ENCODE measurements at places on chromosomes 13 and 19.
A peak's percentile ranks its signal among the peaks of the same experiment; 100 is the strongest.

- no peak for DNase-seq
Observed at GRCh38 chr19:35246466-35247092, 2.2 kb upstream of the LSR start.

GRCh38 chr19:21434967-21435544 lies 38.1 kb downstream of the ZNF493 start:
- DNase-seq = no peak

- DNase-seq = no peak
Observed at GRCh38 chr13:110641055-110642015, 26.0 kb downstream of the NAXD start.

DNA sequence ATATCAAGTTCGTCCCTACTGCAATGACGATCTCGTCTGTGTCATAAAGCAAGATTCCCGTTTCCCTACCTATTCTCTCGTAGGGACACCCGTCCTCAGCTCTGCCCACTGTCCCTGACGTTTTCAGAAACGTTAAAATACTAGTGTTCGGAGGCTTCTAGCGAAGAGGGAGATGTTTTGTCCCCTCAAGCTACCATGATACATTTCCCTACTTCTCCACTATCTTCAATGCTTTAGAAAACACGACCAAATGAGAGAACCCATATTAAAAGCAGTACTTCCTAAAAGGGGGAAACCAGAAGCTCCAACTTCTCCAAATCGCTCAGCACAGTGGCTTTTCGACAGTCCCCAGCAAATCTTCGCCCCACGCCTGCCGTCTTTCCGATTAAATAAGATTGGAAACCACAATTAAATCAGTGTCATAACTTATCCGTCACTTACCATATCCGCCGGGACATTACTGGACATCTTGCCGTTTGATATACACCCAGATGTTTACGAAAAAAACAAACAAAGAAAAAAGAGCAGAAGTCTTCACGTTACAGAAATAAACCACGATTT lies 1.3 kb downstream of the UBL3 start:
- no peak for DNase-seq

DNA sequence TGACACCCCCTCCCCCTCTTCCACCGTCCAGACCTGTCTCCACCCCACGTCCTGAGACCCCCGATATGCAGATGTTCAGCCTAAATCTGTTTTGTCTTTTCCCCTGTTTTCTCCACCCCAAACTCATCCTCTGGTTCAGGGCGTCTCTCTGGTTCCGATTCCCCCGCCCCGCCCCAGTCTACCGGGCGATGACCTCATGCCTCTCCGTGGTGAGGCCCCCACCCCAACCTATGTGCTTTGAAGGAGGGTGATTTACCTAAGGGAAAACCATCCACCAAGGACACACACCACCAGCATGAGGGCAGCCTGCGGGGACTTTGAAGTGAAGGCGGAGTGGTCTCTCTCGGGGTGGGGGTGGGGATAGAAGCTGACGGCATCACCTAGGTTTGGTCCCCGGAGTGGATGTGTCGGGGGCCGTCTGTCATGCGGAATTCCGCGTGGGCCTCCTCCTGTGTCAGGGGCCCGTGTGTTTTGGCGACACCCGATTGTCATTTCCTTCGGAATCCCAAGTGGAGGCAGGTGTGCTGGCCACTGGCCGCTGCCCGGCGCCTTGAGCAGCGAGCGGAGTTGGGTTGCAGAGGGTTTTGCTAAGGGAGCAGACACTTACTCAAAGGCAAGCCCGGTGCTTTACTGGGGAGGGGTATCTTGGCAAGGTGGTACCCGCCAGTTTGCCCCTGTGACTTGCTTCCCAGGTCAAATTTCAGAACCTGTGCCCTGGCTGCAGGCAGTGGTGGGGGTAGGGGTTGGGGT lies 1.4 kb downstream of the FZR1 start:
- peak; percentile 22 for DNase-seq

DNA sequence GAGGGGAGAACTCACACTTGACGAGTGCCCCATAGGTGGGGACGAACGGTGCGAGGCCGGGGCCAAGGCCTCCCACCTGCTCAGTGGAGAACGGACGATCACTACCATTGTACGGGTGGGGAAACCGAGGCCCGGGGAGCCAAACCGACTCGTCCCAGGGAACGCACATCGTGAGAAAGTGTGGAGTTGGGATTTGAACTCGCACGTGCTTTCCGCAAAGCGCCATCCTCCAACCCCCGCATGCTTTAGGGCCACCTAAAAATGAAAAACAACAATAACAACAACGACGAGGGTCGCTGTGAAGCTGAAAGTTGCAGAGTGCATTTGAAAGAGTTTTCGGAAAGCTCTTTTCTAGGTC lies 458 bp downstream of the ARHGEF1 start:
- DNase-seq = no peak

- DNase-seq = peak; percentile 40
Observed at GRCh38 chr13:29594303-29594709, 1.2 kb downstream of the SLC7A1 start.

DNA sequence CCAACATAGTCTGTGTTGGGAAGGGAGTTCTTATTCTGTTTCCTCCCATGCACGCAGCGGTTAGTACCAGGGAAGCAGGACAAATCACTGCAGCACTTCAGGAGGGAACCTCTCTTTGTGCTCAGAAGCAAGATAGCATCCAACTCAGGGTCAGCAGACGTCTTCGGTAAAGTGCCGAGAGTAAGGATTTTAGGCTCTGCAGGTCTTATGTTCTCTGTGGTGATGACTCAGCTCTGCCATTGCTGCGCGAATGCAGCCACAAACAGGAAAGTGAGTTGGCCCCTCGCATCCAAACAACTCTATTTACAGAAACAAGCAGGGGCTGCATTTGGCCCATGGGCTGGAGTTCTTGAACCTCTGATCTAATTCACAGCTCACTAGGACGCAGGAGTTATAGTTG lies 122.1 kb upstream of the SPATA13 start:
- DNase-seq = no peak

GRCh38 chr13:50090211-50090610 lies 75.0 kb downstream of the KCNRG start:
- DNase-seq = no peak

DNA sequence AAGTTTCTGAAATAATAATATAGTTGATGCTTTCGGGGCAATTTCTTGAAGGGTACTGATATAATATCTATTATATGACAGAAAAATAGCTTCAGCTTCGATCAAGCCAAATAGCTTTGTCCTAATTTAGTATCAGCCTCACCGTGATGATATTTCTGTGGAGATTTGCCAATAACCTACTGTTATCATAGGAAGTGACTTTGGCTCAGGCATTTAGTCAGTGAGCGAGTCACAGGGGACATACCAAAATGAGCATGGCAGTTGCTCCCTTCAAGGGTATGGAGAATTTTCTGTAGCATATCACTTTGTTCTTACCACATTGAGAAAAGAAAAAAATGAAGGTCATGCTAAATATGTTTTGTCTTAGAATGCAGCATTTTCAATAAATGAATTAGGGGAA lies 767.6 kb upstream of the SLITRK1 start:
- DNase-seq = no peak

- DNase-seq = no peak
Observed at GRCh38 chr13:110266983-110267382, 40.0 kb downstream of the COL4A1 start.

DNA sequence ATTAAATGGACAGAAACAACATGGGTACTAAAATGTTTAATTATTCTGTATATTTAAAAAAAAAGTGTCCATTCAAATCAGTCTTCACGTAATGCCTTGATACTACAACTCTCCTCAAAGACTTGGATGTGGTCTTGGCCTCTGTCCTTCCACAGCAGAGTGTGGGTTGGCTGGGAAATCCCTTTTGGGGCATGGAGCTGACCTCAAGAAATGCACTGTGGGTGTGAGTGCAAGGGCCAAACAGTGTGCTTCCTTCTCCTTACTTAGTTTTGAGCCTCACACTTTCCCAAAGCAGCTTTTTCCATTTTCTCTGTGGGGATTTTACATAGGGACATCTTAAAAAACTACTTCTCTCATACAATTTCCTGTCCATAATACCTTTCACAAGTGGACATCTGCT lies 607.4 kb downstream of the EFNB2 start:
- DNase-seq = no peak

GRCh38 chr13:66410314-66410713 lies 819.8 kb downstream of the PCDH9 start:
- no peak for DNase-seq

GRCh38 chr13:78198419-78198818 lies 279.8 kb upstream of the EDNRB start:
- no peak for DNase-seq

- no peak for DNase-seq
Observed at GRCh38 chr19:56106397-56106849, 14.7 kb downstream of the ZNF787 start.

GRCh38 chr19:30207357-30207756 lies 164.8 kb upstream of the ZNF536 start:
- no peak for DNase-seq

DNA sequence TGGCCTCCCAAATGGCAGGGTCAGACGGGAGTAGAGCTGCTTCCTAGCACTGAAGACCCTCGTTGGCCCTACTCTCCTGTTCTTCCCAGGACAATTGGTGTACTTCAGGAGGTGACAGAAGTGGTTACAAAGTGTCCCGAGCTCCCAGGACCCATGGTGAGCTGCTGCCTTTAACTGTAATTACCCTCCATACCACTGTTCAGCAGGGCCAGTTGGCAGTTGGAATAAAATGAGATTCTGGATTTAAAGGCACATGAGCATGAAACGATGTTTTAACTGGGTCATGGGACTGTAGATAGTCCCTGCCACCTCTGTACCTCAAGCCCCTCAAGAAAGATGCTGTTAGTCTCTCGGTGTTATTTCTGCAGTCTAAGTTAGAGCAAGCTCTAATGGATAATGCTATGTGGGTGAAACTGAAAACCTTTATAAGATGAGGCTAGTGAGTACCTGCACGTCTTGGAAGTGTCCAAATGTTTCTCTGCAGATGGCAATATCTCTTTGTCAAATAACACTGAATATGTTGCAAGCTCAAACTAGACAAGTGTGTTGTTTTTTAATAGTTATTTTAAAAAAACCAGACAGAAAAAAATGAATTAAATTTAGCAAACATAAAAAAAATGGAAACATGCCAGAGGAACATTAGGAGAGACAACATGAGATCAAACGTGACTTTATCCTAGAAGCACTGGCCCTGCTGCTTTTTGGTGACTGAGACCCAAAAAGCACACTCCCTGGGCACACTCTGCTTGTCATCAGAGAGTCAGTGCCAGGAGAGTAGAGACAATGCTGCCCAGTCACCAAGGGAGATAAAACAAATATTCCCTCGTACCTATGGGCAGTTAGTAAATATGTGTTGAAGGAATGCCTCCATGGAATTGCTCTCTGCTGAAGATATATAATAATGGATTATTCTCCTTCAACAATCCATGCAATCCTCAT lies 266.3 kb downstream of the LMO7 start:
- no peak for DNase-seq

GRCh38 chr13:110838867-110839538 lies 75.9 kb downstream of the ANKRD10 start:
- no peak for DNase-seq

- DNase-seq = no peak
Observed at GRCh38 chr13:113734826-113735125, 24.2 kb upstream of the TMEM255B start.

DNA sequence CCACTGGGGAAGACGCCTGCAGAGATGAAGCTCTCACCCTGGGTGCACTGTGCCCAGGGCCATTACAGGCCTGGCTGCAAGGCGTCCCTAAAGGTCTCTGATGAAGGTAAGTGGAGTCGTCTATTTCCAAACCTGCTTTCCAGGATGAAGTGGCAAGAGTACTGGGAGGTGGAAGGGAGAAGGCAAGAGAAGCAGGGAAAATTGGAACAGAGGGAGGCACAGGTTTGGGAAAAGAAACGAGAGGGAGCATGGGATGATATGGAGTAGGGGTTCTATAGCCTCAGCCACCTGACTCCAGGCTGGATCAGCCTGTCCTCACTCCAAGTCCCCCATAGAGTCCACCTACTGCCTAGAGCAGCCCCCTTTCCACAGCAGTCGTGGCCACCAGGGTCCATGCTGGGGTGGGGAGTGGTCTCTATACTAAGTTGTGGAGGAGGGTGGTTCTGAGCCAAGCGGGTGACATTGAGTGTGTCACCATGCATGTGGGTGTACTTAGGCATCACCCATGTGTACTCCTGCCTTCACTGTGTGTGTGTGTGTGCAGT lies at the start of gene OR10H5:
TSS of gene OR10H5 (plus strand) at position 51 of the 545 bp plus-strand sequence. CDS start 6,388 bp downstream, outside the sequence.
- DNase-seq = no peak

DNA sequence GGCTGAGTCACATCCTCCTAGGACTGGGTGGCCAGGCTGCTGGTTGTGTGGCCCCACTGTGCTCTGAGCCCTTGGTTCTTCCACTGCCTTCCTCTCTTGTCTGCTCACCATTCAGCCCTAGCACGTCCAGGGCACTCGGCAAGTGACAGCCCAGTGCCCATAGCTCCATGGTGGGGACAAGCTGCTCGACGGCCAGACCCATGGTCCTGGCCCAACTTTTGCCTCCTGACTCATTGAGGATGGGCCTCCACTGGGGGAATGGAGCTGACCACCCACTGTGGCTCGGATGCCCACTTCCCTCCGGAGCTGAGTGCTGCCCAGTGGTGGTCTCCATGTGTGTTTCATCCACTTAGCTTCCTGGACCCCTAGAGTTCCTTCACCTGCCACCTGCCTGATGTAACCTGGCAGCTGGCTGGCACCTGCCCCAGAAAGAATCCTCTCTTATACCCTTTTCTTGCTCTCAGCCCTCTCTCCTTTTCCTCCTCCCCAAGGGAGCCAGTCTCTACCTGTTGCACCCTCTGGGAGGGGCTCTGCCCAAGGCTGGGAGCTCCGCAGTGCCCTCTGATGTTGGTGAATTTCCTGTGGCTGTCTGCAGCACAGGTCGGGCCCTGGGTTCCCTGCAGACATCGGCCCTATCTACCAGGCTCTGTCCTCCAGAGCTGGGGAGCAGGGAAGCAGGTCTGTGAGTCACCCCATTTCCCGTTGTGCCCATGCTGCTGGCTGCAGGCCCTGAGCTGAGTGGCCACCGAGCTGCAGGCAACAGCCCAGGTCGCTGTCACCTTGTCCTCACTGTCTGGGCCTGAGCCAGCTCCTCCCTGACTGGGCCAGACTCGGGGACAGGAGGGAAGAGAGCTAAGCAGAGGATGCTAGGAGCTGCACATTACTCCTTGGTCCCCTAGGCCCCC lies 7.4 kb downstream of the CHST8 start:
- DNase-seq = no peak

GRCh38 chr19:50486823-50487515 lies 10.3 kb upstream of the GARIN5A start:
- DNase-seq = peak; percentile 68

DNA sequence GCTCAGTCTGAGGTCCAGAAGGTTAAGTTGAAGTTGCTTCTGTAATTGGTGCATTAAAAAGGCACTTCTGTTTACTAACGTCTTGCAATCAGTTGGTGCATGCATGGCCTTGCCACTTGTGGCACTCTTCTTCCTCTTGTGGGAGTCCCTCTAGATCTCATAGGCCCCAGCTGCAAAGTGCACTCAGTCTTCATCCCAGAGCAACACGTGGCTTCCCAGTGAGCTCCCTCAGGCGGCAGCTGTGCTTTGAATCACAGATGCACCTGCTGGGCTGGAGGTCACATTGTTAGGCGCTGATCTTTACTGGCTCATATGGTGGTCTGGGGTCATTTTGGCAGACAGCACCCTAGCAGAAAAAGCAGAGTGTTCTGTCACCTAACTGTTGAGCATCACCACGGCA lies 215.7 kb downstream of the ZNF536 start:
- no peak for DNase-seq

All from stimulated activated CD4-positive, alpha-beta T cell treated with anti-CD3 and anti-CD28 coated beads, Interleukin-2, amount 100 ng/mL, for 48 hours (primary cell).